ENCODE measurements at places on chromosomes 16 and 17. TPM values are rescaled to one million over a fixed set of nuclear protein-coding genes. Genes with fewer than 3 reads are reported as not detected.

NPIPB6 gene
- not detected for total RNA-seq

UNC45B gene
- total RNA-seq: 0.24 TPM

DNA sequence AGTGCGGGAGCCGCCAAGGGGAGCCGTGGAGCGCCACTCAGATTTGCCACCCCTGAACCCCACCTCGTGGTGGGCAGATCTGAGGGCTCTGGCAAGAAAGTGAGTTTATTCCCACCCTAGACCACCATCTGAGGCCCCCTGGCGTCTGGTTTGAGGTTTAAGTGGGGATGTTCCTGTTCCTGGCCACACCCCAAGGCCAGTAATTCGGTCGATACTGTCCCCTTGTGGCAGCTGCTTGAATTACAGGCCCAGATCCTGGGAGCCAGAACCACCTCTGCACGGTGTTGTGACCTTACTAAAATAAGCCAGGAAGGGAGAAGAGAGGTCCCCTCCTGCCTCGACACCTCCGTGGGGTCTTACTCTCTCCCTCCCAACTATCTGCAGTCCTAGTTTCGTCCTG, 3.3 kb upstream of the LAT start:
- DNase-seq: no peak

DNA sequence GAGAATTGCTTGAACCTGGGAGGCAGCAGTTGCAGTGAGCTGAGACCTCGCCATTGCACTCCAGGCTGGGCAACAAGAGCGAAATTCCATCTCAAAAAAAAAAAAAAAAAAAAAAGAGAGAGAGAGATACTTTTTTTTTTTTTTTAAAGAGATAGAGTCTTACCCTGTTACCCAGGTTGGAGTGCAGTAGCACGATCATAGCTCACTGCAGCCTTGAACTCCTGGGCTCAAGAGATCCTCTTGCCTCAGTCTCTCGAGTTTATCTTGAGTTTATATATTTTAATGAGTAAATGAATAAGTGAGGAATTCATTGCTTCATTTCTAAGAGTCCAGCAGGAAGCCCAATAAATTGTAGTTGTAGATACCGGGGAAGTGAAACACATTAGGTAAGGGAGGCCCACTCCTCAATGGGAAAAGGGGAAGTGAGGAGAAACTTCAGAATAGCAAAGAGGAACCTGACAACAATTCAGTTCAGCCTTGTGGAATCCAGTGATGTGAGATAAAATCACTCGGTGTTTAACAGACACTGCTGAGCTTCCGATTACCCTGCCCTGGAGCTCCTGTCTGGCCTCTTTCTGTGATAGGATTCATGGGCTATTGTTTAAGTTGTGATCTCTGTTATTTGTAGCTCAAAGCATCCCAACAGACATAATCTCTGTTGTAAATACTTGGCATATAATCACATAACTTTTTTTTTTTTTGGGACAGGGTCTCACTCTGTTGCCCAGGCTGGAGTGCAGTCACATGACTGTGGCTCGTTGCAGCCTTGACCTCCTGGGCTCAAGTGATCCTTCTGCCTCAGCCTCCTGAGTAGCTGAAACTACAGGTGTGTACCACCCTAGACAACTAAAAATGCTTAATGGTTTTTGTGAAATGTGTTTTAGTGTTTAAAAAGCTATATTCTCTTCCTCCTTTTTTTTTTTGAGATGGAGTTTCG, 15.8 kb upstream of the ITGAM start:
- DNase-seq: peak; percentile 37

- peak; percentile 32 for DNase-seq
These were observed 35.4 kb upstream of the ABCC11 start for GRCh38 chr16:48282636-48283263.

GRCh38 chr17:48191362-48191761, 83.8 kb downstream of the SNX11 start:
- no peak for DNase-seq

DNA sequence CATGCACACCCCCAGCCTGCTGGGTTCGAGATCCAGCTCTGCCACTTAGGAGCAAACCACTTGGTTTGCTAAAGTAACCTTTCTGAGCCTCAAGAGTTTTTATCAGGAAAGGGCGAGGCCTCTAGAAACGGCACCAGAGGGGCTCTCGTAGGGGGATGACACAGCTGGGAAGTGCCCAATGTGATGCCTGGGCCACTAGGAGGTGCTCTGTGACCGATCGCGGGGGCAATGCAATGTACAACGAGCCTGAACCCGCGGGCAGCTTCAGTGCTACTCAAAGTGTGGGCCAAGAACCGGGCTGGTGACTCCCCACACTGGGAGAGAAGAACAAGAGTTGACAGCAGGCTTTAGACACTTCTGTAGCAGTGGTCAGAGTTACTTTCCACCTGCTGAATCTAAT, 9.4 kb downstream of the C16orf89 start:
- no peak for DNase-seq

DNA sequence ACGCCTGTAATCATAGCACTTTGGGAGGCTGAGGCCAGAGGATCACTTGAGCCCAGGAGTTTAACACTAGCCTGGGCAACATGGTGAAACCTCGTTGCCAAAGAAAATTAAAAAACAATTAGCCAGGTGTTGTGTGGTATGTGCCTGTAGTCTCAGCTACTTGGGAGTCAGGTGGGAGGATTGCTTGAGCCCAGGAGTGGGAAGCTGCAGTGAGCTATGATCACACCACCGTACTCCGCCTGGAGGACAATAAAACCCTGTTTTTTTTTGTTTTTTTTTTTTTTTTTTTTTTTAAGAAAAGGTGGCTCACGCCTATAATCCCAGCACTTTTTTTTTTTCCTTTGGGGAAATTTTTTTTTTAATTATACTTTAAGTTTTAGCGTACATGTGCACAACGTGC, 26.1 kb downstream of the RAP1GAP2 start:
- DNase-seq: no peak

GRCh38 chr16:7083096-7083495, 249.5 kb upstream of the RBFOX1 start:
- no peak for DNase-seq

- peak; percentile 20 for DNase-seq
These were observed 53.4 kb downstream of the HSD17B2 start for GRCh38 chr16:82088483-82088882.

GRCh38 chr17:72588961-72589360, 468.1 kb downstream of the SOX9 start:
- peak; percentile 69 for DNase-seq

Measured in umbilical cord (tissue), 2 donors.